ENCODE measurements at places on chromosomes 7 and 10.

GRCh38 chr10:111739874-111740139 lies 443.8 kb downstream of the GPAM start:
- DNase-seq: no peak

GRCh38 chr10:118901906-118902305 lies 127.6 kb upstream of the NANOS1 start:
- DNase-seq: no peak

DNA sequence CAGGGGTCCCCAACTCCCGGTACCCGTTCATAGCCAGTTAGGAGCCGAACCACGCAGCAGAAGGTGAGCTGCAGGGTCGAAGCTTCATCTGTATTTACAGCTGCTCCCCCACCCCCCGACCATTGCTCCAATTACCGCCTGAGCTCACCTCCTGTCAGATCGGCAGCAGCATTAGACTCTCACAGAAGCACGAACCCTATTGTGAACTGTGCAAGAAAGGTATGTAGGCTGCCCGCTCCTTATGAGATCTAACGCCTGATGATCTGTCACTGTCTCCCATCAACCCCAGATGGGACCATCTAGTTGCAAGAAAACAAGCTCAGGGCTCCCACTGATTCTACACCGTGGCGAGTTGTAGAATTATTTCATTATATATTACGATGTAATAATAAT lies 14.6 kb upstream of the AZGP1 start:
- DNase-seq: no peak

GRCh38 chr10:11822026-11822756 lies 965 bp upstream of the PROSER2 start:
- no peak for DNase-seq

- DNase-seq: no peak
Observed at GRCh38 chr10:70996549-70996948, 108.2 kb upstream of the PCBD1 start.

GRCh38 chr7:12687718-12688171 lies 312 bp downstream of the ARL4A start:
- DNase-seq: no peak

DNA sequence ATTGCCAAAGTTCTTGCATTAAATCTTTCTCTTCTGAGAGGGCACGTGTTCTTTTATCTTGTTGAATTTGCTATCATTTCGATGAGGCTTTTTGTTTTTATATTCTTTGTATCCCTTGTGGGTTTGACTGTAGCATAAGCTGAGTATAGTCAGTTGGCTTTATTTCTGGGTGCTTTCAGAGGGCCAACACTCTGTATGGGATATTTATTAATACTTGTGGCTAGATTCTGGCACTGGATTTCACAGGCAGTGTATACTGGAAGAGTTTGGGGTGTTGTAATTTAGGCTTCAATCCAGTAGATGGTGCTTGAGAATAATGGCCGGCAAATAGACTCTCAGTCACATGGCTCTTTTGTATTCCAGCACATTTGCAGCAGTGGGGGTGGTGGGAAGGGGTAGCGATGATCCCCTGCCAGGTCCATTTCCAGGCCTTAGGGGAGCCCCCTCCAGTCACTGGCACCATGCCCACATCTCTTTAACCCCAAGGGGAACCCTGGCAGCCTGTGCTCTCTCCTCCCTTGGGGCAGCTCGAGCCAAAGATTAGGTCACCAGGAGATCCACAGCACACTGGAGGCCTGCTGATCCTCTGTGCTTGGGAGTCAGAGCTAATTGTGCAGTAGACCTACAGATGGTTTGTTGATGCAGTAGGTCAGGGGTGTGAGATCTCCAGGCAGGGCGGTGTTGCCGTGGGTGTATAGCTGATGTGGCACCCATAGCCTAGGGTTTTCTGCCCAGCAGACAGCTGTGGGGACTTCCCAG lies 81.8 kb downstream of the PTPN20 start:
- no peak for DNase-seq

- no peak for DNase-seq
Observed at GRCh38 chr10:104434601-104435000, 81.0 kb downstream of the CFAP58 start.

DNA sequence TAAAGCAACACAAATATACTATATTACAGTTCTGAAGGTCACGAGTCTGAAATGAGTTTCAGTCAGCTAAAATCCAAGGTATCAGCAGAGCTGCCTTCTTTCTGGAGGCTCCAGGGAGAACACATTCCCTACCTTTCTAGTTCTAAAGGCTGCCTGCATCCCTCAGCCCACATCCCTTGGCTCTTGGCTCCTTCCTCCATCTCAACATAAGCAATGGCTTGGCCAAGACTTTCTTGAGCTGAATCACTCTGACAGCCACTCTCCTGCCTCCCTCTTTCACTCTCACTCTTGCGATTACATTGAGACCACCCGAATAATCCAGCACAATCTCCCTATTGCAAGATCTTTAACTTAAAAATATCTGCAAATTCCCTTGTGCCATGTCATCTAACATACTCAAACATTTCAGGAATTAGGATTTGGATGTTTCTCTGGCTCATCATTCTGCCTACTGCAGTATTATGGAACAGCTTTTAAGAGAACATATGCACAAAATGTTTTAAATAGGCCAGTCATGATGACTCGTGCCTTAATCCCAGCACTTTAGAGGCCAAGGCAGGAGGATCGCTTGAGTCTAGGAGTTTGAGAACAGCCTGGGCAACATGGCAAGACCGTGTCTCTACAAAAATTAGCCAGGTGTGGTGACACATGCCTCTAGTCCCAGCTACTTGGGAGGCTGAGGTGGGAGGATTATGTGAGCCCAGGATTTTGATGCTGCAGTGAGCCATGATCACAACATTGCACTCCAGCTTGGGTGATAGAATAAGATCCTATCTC lies 144.2 kb upstream of the VSTM2A start:
- no peak for DNase-seq

DNA sequence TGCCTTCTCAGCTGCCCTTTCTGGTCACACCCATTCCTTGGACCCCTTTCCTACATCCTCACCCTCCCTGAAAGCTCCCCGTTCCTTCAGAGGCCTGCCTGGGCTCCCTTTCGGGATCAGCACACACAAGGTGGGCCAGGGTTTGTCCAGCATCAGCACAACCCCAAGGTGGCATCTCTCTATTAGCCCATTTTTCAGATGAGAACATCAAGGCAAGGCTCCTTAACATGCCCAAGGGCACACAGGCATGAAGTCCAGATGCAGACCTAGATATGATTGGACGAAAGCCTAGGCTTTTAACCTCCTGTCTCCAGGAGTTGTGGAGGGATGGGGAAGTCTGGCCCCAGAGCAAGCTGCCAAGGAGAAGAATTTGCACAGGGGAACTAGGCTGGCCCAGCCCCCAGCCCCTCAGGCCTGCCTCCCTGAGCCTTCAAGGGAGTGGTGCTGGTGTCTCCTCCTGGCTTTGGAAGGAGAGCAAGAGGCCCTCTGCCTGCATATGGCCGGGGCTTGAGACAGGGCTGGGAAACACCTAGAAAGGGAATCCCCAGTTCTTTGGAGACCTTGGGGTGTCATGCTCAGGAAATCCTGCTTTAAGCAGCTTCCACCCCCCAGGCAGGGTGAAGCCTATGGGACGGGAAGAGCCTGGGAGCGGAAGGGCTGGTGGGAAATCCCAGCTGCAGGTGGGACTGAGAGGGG lies 9.0 kb upstream of the VSIR start:
- no peak for DNase-seq

Data from DMS153 (cell line).